Retinal pigment epithelial cell (primary cell): ENCODE measurements at places on chromosomes 7 and 10.

DNA sequence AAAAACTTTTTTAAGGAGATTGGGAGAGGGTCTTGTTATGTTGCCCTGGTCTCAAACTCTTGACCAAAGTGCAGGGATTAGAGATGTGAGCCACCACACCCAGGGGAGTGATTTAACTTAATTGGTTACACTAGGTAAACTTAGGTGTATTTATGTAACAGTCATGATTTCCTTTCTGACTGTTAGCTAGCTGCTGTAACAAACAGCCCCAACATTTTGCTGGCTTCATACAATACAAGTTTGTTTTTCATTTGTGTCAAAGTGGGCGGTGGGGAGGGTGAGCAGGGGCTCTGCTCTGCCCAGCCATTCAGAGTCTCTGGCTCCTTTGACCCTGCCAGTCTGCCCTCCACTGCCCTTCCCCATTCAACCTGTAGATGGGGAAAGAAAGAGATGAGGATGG is 9.3 kb downstream of the DOCK1 start:
- no peak for DNase-seq

GRCh38 chr7:132756484-132756990 is 180.3 kb upstream of the PLXNA4 start:
- no peak for DNase-seq

DNA sequence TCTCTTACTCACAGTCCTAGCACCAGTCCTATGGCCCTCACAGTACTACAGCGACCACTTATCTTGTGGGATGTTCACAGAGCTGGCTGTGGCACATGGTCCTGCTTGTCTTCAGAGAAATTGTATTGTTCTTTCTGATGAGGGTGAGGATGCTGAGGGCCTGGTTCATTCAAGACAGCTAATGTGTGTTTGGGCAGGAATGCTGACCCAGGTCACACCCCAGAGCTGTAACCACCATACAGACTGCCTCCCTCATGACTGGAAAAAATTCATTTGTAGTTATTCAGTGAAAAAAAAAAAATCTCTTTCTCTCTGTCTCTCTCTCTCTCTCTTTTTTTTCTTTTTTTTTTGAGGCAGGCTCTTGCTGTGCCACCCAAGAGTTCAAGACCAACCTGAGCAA is 83.5 kb downstream of the KLF6 start:
- no peak for DNase-seq

DNA sequence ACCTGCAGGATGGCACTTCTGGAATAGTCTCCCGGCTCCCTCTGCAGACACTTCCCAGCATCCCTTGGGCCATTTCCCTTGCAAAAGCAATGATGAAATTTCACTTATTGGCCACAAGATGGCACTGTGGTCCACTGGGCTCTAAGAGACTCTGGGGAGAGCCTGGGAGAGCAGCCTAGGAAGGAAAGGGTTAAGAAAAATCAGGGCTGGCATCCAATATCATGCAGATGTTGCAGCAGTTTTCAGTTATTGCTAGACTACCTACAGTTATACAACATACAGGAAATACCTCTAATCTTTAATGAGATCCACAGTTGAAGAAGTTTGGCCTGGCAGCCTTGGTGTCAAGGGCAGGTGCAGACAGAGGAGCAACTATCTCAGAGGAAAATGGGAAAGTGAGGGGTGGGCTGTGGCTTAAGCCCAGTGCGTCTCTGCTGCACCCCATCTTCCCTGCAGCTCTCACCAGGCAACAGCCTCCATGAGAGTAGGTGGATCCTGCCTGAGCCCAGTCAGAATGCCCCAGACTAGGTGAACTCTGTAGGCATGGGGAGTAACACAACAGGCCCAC is 100.2 kb upstream of the PRSS58 start:
- no peak for DNase-seq

- DNase-seq: no peak
Observed at GRCh38 chr10:12448340-12448728, 99.0 kb downstream of the CAMK1D start.

DNA sequence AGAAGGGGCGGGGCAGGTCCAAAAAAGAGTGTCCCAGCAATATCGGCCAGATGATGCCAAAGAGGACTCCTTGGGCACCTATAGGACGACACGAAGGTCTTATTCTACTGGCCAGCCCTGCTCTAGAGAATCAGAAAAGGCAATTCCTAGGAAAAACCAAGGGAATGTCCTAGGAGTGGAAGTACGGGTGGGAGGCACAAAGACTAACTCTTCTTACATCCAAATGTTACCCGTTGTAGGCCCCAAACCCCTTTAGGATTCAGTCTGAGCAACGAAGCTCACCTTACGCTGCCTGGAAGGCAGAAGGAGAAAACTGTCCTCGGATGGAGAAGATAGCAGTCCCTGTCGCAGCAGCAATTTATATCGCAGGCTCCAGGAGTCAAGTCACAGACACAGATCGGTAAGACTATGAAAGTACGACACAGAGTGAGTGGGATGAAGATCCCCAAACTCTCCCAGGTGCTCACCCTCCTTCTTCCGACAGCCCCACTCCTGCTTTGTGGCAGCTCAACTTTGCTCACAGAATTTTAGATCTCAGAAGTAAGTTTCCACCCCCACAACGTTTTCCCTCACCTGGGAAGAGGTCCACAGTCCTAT is 558 bp downstream of the TCTN3 start:
- no peak for DNase-seq

- no peak for DNase-seq
Observed at GRCh38 chr7:157466867-157467261, 130.1 kb downstream of the DNAJB6 start.

DNA sequence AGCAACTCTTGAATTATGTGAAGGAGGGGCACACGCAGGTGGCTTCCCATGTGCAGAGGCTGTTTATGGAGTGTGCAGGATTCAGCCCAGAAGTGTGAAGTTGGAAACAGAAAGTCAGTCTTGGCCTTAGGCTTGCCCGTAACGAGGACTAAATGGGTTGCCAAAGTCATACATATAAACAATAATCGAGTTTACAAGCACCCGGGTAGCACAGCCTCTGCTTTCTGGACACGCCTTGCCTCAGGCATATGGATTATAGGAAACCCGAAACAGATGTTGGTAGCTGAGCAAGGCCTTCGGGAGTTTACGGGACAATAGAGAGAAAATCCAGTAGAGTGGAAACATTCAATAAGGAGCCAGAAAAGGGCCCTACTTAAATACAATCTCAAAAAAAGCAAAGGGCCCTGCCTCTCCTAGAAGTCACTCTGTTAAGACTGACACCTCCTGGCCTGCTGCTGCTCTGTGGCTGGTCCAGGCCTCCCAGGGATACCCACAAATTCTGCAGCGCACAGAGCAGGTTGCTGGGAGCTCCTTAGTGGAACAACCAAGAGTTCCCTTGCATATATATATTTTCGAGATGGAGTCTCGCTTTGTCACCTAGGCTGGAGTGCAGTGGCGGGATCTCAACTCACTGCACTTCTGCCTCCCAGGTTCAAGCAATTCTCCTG is 48.5 kb downstream of the SMKR1 start:
- DNase-seq: no peak

DNA sequence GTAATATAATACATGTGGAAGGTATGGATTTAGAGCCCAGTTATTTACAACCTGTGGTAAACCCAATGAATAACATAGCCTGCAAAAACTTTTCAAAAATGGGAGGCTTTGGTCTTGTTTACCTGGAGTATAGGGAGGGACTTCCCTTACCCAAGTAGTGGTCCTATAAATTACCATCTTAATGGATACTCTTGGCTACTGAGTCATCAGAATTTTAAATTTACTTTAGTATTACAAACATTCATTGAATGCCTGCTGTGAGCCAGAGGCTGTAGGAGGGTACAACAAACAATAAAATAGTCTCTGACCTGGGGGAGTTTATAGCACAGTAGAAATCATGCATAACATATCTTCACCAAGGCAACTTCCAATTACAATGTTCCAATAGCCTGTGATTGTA is 365.1 kb downstream of the BBS9 start:
- no peak for DNase-seq

DNA sequence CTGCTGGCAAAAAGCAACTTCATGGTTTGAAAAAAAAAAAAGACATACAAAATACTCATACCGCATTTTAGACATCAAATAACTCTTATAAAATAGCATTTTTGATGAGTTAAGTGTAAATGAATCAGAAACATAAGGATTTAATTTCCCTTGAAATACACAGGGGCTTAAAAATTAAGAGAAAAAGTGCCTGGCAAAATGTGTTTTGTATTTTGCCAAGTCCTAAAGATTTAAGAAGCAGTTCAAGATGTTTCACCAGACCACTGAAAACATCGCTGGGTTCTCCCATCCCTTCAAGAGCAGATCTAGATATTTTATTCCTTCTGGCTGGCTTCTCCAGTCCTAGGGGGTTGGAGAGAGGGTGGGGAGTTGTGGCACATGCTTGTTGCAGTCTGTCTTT is 396.4 kb downstream of the INHBA start:
- DNase-seq: no peak

GRCh38 chr7:23863209-23863787 is 153.3 kb downstream of the STK31 start:
- DNase-seq: no peak

GRCh38 chr10:63628526-63629362 is 107.5 kb downstream of the REEP3 start:
- peak; percentile 82 for DNase-seq

DNA sequence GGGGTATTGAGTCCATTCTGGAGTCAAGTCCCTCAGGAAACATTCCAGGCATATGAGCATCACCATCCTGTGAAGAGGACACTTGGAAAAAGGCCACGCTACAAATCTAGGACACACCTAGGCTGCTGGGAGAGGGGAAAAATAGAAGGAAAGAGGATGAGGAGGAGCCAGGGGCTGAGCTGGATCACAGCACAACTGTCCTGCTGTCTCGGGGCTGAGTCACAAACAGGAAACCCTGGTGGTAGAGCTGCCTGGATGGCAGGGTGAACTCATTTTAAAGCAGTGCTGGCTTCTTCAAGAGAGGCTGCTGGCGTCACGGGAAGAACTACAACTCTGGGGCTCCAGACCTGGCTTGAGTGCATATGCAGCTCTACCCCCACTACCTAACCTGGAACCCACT is 151.5 kb downstream of the RNF216 start:
- no peak for DNase-seq

- DNase-seq: no peak
Observed at GRCh38 chr10:104277785-104278184, 8.8 kb downstream of the GSTO2 start.

DNA sequence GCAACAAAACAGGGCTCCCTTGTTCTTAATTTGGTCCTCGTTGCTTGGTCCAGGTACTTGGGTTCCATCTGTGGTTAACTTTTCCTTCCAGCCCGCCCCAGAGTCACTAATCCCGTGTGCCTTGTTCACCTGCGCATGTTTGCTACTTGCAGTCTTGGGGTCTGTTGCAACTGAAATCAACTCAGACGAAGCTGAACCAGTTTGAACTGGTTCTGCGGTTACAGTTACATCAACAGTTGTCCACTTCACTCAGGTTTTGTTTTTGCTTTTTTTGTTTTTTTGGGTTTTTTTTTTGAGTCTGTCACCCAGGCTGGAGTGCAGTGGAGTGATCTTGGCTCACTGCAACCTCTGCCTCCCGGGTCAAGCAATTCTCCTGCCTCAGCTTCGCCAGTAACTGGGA is 34.7 kb downstream of the TRRAP start:
- DNase-seq: no peak

DNA sequence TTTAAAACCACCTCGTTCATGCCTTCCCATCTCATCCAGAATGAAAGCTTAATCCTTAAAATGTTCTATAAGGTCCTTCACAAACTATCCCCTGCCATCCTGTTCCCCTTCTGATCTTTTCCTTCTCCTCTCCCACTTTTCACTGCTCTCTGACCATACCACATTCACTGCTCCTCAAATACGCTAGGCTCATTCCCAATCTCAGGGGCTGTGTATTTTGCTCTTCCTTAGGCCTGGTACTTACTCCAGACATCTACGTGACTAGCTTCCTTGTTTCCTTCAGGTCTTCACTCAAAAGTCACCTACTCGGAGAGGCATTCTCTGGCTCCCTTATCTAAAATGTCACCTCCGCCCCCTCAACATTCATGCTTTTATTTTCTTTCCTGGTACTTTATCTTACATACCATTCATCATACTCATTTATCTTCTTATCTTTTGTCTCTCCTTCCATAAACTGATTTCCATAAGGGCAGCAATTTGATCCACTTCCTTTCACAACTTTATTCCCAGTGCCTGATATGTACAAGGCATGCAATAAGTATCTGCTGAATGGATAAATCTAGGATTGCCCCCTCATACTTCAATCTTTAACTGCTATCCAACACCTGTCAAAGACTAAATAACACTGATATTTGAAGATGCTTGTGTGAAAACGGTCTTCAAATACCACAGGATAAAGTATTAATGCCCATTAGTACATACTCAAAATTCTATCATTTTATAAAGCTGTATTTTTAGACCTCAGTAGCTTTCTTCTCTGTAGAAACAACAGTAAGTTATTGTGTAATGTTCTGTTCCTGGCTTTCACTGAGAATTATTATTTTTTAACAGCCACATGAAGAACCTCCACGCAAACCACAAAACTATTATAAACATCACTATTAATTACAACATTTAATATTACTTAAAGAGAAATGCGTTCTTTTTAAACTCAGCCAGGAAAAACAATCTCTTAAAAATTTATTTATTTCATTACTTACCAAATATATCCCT is 27.0 kb downstream of the JMJD1C start:
- DNase-seq: no peak

DNA sequence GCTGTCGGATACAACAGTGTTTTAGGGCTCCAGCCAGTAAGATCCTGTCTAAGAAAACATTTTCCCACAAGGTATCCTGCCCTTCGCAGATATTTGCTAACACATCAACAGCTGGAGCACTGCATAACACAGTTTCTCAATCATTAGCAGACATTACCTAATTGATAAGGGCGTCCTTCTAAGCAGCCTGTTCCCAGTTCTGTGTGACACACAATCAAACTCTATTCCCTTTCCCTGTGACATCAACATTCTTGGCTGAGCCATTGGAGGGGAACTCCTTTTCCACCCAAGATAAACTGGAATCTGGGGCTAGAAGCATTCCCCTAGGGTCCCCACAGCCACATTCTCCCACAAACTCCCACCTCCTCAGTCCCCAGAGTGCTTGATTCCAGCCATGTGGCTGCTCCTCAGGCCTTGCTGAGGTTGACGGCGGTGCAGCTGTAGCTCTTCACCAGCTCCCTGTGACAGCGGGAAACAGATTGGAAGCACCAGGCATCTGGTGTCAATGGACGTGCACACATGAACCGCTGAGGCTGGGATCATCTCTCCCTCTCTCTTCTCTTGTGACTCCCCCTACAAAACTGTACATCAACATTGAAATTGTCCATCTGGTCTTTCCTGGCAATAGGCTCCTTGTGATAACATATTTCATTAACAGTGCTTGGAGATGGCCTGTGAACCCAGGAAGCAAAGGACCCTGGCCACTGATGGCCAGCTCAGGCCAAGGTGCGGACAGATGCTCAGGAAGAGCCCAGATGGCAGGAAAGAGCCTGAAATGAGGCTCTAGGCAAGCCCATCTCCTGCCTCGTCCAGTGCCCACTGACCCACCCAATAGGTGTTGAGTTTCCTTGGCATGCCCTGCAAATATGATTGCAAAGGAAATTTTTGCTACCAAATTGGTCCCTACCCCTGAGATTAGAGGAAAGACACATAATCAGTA is 131.1 kb upstream of the TBX20 start:
- DNase-seq: no peak

DNA sequence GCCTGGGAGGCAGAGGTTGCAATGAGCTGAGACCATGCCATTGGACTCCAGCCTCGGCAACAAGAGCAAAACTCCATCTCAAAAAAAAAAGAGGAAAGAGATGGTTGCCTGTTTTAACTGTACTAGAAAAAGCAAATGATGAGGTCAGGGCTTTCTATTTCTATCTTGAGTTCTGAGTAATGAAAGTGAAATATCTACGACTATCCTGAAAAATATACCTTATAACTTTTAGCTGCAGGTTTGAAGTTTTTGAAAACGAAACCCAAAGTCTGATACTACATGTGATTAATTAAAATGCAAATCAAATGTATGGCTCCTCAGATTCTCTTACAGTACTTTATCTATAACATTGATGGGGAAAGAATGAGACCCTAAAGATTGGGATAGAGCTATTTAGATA is 636.2 kb upstream of the LRRN3 start:
- no peak for DNase-seq
